ENCODE measurements at places on chromosomes 6 and 20.

DNA sequence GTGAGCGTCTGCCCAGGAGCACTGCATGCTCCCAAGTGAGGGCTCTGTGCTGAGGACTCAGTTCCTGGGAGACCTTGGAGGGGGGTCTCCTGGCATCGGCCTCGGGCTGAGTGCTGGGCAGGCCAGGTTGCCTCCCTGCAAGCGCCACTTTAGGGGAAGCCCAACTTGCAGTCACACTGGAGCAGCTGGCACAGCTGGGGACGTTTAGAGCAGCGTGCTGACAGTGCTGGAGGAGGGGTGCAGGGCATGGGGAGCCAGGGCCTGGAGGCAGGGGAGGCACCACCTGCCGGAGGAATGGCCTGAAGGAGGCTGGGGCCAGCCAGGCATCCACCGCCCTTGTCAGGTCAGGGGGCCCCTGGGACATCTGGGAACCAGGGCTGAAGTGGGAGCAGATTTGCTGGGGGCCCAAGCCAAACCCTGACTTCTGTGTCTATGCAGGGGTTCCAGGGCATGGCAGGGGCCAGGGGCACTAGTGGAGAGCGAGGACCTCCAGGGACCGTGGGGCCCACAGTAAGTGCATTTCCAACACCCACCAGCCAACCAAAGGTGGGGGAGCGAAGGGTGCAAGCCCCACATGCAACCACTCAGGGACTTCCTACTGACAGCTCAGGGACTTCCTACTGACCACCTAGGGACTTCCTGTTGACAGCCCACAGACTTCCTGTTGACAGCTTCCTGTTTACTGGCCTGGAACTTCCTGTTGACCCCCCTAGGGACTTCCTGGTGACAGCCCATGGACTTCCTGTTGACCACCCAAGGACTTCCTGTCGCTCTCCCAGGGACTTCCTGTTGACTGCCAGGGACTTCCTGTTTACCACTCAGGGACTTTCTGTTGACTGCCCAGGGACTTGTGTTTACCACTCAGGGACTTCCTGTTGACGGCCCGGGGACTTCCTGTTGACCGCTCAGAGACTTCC, 33.6 kb downstream of the COL20A1 start:
- no peak for DNase-seq

- DNase-seq, result no peak
These were observed 32.2 kb downstream of the ILRUN start for GRCh38 chr6:34664256-34664971.

GRCh38 chr20:40668449-40669228, 20.4 kb downstream of the MAFB start:
- DNase-seq, result no peak

DNA sequence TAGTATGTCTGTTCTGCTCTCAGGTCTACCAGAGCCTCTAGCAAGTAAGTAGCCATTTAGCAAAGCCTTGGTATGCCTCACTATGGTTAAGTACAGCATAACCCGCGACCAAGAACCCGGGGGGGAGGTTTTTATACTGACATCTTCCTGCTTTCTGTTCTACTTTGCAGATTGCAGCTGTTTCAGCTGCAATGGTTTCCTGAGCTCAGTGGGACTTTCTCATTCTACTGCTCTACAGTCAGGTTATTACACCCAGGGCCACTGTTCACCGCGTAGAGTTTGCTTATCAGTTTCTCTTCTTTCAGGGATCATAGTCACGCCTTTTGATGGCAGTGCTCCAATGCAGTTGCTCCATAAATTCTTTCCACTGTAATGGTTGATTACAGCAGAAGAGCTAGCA, 631.3 kb downstream of the TFAP2A start:
- DNase-seq, result no peak

DNA sequence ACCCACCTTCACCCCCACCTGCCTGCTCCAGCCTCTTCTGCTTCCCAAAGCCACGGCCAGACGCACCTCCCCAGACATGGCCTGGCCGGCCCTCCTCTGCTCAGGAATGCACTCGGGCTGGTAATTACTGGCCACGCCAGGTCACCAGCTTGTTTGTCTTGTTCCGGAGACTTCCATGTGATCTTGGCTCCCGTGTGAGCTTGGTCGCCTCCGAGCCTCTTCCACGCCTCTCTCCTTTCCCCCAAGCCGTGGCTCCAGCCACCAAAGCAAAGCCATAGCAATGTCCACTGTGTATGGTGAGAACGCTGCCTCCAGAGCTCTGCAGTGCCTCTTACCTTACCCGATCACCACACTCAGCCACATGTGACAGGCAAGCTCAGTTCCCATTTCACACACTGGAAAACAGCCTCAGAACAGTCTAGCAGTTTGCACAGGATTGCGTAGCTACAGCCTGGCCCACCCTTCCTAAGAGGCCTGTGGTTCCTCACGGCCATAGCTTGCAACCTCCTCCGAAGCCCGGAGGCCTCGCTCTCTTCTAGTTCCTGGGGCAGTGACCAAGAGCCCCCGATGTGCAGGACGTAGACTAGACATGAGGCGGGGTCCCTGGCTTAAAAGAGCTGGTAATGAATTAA, 48.1 kb upstream of the AFDN start:
- DNase-seq, result no peak

- DNase-seq, result no peak
These were observed 13.4 kb downstream of the ALDH8A1 start for GRCh38 chr6:134936476-134936875.

Data from activated B cell treated with CpG ODN at 0.5 μM for 24 hours (primary cell).